ENCODE measurements at places on chromosomes 4 and X.

DNA sequence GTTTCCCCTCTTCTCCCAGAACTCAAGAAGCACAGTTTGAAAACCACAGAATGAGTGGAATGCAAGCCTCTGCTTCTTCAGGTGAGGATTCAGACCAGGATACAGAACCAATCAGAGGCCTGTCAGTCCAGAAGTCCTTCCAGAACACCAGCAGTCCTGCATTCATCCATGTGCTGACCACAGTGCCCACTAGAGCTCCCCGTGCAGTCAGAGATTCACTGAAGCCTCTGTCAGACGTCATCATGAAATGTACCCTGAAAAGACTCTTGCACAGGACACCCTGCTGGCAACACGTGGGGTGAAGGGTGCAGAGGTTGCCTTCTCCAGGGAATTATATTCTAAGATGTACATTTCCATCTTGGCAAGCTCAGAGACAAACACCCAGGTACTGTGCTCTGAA is 75.9 kb upstream of the LSM6 start:
- H3K4me3 ChIP-seq, result no peak overlapping the region
- no peak overlapping the region for H3K27ac ChIP-seq
- no peaks in the 10 kb centered on the region for H3K27me3 ChIP-seq
- DNase-seq, result no peak
- no peaks in the 10 kb centered on the region for H3K4me1 ChIP-seq

DNA sequence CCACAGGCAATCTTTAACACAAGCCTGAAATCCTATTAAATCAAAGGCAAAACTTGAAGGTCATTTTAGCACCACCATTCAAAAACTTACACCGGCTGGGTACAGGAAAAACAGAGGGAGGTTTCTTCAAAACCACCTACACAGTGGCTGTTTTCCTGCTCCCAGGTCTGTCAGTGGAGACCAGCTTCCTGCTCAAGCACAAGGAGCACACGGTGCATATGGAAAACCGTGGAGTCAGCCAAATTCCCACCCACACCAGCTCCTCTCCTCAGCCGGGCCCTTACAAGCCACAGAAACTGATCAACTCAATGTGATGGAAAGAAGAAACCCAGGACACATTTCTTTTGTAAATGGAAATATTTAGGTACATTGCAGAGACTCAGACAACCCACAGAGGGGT is 14.3 kb upstream of the FAM241A start:
- no peak overlapping the region for H3K4me3 ChIP-seq
- no peak for DNase-seq

DNA sequence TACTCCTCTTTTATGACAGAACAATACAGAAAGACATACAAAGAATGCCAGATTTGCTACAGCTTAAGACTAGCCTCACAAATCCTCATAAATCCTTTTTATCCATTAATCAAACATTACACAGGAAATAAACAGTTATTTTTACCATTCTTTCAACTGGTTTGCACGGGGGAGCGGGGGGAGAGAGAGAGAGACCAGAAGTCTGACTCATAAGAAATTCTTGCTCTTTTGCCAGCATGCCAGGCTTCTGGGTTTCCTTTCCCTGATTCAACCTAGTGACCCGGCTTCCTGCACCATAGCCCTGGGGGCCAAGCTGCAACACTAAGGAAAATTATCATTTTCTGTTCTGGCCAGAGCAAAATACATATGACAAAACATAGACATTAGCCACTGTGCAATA is 6.8 kb upstream of the RRAGB start:
- no peaks in the 10 kb centered on the region for H3K36me3 ChIP-seq
- H3K4me3 ChIP-seq, result no peak overlapping the region
- DNase-seq, result no peak
- no peaks in the 10 kb centered on the region for H3K27me3 ChIP-seq
- H3K4me1 ChIP-seq, result no peaks in the 10 kb centered on the region
- no peak overlapping the region for H3K27ac ChIP-seq

GRCh38 chr4:53962516-53963225 is 101.7 kb downstream of the CHIC2 start:
- DNase-seq, result peak; percentile 43
- H3K36me3 ChIP-seq, result no peaks in the 10 kb centered on the region
- peak overlapping the region; percentile 21 for H3K4me3 ChIP-seq

DNA sequence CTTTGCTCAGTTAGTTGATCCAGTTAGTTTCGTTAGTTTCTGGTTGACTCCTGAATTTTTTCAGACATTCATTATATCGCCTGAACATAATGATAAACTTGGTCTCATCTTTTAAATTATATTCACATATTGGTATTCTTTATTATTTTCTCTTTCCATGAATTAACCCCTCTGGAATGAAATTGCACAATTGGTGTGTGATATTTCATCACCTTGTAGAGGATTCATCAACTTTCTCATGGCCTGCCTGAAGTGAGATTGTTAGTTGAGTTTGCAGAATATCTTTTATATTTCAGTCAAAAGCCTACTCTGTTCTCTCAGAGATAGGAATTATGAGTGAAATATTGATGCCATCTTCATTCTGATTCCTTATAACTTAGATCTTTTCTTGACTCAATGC is 1160.6 kb upstream of the AGA start:
- no peaks in the 10 kb centered on the region for H3K4me1 ChIP-seq
- no peak overlapping the region for H3K27ac ChIP-seq
- DNase-seq, result no peak
- no peaks in the 10 kb centered on the region for H3K36me3 ChIP-seq
- H3K27me3 ChIP-seq, result no peaks in the 10 kb centered on the region

- no peaks in the 10 kb centered on the region for H3K27me3 ChIP-seq
- H3K27ac ChIP-seq, result no peak overlapping the region
- H3K4me1 ChIP-seq, result no peaks in the 10 kb centered on the region
- no peaks in the 10 kb centered on the region for H3K36me3 ChIP-seq
- no peak for DNase-seq
Observed at GRCh38 chrX:65866146-65866545, 173.7 kb downstream of the VSIG4 start.

GRCh38 chr4:158826882-158827281 is 58.1 kb downstream of the FNIP2 start:
- H3K4me1 ChIP-seq, result peaks cover 33% of the 10 kb centered on the region
- H3K36me3 ChIP-seq, result peaks cover 3% of the 10 kb centered on the region
- H3K27ac ChIP-seq, result no peak overlapping the region
- H3K4me3 ChIP-seq, result no peak overlapping the region
- DNase-seq, result no peak

DNA sequence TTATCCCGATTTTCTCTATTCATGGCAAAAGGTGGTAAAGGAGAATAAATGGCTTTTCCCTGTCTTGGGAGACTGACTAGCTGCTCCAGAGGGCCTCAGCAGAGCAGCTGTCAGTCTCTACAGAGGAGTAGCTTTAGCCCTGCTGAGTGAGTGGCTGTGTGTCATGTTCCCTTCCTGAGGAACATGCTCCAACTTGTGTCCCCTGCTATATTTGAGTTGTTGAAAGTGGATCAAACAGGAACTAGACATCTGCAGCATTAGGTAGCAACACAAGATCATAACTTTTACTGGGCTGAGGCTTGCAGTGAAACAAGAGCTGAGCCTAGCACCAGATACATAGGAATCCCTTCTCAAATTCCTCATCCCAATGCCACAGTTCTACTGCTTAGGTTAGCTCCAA is 26.7 kb upstream of the PLAC1 start:
- H3K27me3 ChIP-seq, result no peaks in the 10 kb centered on the region
- no peaks in the 10 kb centered on the region for H3K36me3 ChIP-seq
- peaks cover 17% of the 10 kb centered on the region for H3K4me1 ChIP-seq
- DNase-seq, result no peak

DNA sequence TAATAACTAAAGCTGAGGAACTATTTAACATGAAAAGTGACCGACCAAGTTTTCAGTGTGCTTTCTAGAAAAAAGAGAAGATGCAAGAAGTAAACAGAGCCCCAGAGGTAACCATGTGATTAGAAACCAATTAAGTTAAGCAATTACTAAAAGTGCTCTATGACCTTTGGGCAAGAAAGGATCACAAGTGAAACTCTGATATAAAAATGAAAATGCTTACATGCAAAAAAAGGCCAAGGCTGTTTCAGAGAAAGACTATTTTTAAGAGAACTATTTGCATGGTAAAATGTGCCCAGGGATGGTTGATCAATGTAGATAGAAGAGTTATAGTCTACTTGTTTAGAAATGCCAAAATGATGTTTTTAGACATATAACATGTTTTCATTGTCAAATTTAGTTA is 22.0 kb downstream of the KLHL15 start:
- H3K27me3 ChIP-seq, result 0 out of 2 replicates have a peak, but pooled peaks cover 5% of the 10 kb centered on the region
- H3K27ac ChIP-seq, result no peak overlapping the region
- DNase-seq, result no peak
- H3K4me3 ChIP-seq, result no peak overlapping the region
- H3K36me3 ChIP-seq, result peaks cover 6% of the 10 kb centered on the region

GRCh38 chr4:11634283-11634682 is 205.6 kb upstream of the HS3ST1 start:
- H3K4me3 ChIP-seq, result no peak overlapping the region
- no peaks in the 10 kb centered on the region for H3K4me1 ChIP-seq
- H3K27ac ChIP-seq, result no peak overlapping the region
- H3K27me3 ChIP-seq, result no peaks in the 10 kb centered on the region

DNA sequence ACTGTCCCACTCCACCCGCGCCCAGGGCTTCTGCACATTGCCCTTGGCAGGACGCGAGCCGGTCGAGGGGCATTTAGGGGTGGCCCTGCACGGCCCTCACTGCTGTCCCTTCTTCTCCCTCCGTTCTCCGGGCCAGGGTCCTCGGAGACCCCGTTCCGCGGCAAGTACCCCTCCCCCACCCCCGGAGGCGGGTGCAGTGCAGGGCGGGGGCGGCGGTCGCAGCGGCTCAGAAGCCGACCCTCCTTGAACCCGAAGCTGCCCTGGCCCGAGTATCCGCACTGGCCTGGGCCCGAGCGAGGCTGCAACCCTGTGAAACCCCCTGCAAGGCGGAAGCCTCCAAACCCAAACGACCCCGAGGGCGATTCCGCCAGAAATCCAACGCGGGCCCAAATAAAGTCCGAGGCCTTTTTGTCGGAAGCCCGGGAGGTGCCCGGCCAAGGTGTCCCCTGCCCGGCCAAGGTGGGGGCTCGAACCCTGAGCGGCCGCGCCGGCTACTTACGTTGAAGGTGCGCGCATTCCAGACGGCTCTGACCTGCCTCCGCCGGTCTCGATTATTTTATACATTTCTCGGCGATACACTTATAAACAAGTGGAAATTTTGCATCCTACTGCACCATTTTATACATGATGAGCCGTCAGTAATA is 53.1 kb upstream of the TMEM33 start:
- no peaks in the 10 kb centered on the region for H3K36me3 ChIP-seq
- H3K4me3 ChIP-seq, result peak overlapping the region; percentile 58
- H3K27me3 ChIP-seq, result peaks cover 52% of the 10 kb centered on the region
- peak overlapping the region; percentile 99 for H3K27ac ChIP-seq

DNA sequence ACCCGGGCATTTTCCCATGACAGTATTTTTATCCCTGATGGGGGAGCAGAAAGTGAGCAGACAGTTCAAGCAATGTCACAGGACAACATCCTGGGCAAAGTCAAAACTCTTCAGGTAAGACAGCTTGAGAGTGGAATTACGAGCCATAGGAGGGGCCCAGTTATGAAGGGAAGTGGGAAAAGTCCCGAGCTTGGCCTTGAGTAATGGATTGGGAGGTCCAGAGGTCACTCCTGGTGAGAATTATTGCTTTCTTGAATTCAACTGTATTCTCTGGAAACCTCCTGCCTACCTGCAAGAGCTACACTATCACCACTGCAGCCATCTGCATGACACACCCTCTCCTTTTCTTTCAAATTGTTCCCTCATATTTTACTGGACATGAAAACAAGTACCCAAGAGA is 89.1 kb downstream of the AASDH start:
- H3K4me1 ChIP-seq, result no peaks in the 10 kb centered on the region
- H3K27me3 ChIP-seq, result no peaks in the 10 kb centered on the region

GRCh38 chr4:54317690-54318089 is 88.6 kb downstream of the PDGFRA start:
- no peak overlapping the region for H3K4me3 ChIP-seq
- no peak overlapping the region for H3K27ac ChIP-seq
- no peaks in the 10 kb centered on the region for H3K27me3 ChIP-seq
- H3K36me3 ChIP-seq, result no peaks in the 10 kb centered on the region
- DNase-seq, result no peak
- H3K4me1 ChIP-seq, result no peaks in the 10 kb centered on the region

- no peak overlapping the region for H3K4me3 ChIP-seq
- H3K36me3 ChIP-seq, result peaks cover 34% of the 10 kb centered on the region
- H3K4me1 ChIP-seq, result peaks cover 4% of the 10 kb centered on the region
Observed at GRCh38 chr4:761086-761485, 55.5 kb downstream of the PCGF3 start.

DNA sequence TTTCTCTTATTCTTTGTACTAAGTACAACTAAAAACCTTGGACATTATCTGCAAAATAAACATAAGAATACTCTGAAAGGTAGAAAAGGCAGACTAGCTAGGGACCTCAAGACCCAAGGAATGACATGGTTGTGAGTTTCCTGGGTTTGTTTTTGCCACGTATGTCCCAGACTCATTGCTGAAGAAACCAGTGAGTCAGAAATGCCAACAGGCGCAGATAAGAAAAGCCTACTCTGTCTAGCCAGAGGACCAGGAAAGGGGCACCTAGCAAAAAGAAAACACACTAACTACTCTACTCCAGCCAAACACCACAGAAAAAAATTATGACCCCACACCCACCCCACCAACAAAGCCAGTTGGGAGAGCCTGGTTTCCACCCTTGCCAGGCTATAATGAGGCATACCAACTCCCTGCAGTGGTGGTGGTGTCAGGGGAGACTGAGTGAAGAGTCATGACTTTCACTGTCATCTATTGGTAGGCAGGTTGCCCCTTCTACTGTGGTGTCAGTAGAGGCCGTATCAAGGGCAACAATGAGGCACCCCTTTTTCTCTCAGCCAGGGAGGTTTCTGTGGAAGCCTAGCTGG is 10.9 kb downstream of the MTMR1 start:
- no peak overlapping the region for H3K4me3 ChIP-seq
- no peaks in the 10 kb centered on the region for H3K4me1 ChIP-seq
- H3K36me3 ChIP-seq, result peaks cover 7% of the 10 kb centered on the region
- H3K27me3 ChIP-seq, result no peaks in the 10 kb centered on the region
- peak overlapping the region; percentile 41 for H3K27ac ChIP-seq

GRCh38 chr4:128913228-128913627 is 103.7 kb downstream of the JADE1 start:
- no peak overlapping the region for H3K27ac ChIP-seq
- no peaks in the 10 kb centered on the region for H3K4me1 ChIP-seq
- DNase-seq, result no peak

DNA sequence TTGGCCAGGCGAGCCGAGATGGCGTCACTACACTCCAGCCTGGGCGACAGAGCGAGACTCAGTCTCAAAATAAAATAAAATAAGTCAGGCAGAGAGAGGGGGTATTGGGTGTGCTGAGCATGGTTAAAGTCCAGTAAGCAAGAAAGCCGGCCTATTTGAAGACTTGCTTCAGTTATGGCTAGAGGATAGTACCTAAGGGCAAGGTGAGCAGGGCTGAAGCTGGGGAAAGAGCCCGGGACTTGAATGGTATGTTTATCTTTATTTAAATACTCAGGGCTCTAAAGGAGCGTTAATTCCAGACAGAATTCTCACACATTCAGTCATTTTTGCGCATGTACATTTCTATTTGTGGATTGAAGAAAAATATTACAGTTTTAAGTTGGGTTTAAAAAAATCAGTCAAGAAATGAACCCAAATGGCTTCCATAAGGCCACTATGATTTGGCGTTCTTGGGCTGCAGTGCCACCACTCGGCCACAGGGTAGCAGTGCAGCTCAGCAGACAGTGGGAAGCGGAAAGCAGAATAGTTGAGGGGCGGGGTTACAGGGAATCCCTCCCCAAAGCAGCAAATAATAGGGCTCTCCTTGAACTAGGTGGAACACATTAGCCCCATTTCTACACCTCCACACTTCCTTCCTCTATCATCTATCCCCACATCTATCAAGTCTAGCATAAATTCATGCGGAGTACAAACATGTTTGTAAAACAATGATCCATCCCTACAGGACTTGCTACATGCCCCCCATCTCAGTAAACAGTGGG is 37.2 kb upstream of the SH3D19 start:
- H3K27ac ChIP-seq, result no peak overlapping the region
- peak; percentile 83 for DNase-seq
- peak overlapping the region; percentile 46 for H3K4me3 ChIP-seq
- H3K36me3 ChIP-seq, result no peaks in the 10 kb centered on the region
- peaks cover 5% of the 10 kb centered on the region for H3K4me1 ChIP-seq

Data from SK-N-SH (cell line).